H1 (cell line): ENCODE measurements at places on chromosomes 7 and 10.

GRCh38 chr10:25063644-25064043 is 47.2 kb downstream of the THNSL1 start:
- no peak for DNase-seq

- DNase-seq = no peak
Measured at GRCh38 chr10:6195376-6195775, 7.4 kb upstream of the PFKFB3 start.

DNA sequence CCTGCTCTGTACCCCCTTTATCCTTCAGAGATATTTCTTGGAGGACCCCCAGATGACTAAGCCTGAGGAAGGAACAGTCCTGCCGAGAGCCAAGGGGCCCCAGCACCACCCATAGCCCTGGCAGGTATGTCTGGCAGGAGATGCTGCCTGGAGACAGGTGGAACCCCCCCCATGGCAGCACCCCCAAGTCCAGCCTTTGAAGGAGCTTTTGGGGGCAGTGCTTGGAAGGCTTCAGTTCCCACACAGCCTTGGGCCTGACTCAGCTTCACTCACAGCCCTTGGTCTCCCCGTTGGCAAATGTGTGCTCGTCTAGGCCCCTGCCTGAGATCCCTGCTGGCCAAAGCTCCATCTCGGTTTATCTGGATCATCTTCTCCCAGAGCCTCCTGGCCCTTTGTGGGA is 23.0 kb upstream of the PCBD1 start:
- DNase-seq = no peak

DNA sequence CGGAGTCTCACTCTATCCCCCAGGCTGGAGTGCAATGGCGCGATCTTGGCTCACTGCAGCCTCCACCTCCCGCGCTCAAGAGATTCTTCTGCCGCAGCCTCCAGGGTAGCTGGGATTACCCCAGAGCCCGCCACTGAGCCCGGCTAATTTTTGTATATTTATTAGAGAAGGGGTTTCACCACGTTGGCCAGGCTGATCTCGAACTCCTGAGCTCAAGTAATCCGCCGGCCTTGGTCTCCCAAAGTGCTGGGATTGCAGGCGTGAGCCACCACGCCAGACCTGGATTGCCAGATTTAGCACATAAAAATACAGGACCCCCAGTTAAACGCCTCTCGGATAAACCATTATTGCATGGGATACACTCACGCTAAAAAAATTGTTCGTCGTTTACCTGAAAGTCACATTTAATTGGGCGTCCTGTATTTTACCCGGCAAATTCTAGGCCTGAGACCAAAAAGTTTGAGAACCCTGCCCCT is 375 bp upstream of the GATAD1 start:
- DNase-seq = no peak

DNA sequence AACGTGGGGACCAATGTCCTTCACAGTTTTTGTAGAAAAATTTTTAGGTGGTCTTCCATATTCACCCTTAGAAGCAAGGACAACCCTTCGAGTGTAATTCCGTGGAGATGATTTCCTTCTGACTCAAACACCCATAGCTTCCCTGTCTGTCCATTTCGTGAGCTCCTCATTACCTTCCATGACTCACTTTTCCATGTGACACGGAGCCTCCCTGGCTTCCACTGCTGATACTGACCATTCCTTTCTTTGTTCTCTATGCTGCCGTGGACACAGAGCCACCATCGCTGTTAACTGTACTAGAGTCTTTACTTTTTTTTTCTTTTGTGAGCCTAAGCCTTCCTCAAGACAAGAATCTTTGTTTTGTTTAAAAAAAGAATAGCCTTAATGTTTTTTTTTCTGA is 12.5 kb upstream of the ARMS2 start:
- no peak for DNase-seq

GRCh38 chr10:113047605-113047962 is 97.5 kb downstream of the TCF7L2 start:
- DNase-seq = no peak

GRCh38 chr10:51063659-51064535 is 10.4 kb upstream of the PRKG1 start:
- DNase-seq = no peak

DNA sequence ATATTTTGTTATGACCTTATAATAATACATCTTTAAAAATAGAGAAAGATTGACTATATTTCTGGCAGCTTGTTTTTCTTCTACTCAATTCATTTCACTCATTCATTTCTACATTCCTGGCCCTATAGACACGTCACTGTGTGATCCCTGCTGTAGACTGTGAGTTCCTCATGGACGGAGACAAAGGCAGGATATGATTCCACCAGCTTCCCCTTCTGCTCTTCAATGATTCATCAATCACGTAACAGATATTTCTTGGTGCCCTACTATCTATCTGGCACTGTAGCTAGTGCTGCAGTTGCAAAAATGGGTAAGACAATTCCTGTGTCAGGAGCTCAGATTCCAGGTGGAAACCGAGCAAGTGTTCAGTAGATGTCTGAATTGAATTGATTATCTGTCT is 415.0 kb downstream of the SFMBT2 start:
- DNase-seq = no peak

DNA sequence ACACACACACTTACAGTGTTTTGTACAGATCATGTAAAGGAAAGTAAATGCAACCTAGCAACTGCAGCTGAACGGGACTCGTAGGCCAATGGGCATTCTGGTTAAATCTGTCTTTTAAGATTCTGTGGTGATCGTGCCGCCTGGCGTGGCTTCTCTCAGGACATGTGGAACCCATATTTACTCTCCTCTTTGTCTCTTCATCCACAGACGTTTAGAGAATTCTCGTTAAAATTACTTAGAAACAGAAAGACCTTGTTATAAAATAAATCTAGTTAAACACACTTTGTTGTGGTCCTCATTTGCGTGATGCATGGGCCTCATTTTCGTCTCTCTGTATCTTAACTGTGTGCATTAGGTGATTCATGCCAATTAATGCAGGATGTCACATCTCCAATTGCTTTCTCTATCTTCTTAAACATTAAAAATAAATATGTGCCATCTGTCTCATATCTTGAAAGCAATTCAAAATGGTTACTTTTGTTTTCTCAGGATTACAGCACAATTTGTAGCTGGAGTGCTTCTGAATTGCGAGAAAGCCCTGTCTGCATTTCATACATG is 11.5 kb downstream of the KLF6 start:
- no peak for DNase-seq
